ENCODE measurements at places on chromosomes 7 and 10. TPM values are rescaled to one million over a fixed set of nuclear protein-coding genes. Genes with fewer than 3 reads are reported as not detected.

DNA sequence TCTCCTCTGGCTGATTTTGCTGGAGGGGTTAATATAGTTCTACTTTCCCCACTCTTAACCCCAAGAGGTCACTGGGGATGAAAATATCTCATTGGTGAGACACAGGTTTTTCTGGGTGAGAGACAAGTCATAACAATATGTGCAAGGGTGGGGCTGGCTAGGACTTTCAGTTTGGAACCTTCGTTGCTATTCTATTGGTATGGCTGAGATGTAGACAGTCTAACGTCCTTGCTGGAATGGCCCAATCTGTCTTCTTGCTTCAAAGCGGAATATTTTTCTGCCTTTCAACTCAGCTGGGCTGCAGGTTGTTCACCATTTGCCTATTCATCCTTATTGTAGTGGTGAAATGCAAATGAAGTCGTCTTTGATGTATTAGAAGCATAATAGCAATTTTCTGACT, 267.3 kb upstream of the MKI67 start:
- no peaks in the 10 kb centered on the region for H3K4me1 ChIP-seq
- H3K27ac ChIP-seq = no peak overlapping the region
- H3K36me3 ChIP-seq = no peaks in the 10 kb centered on the region
- no peak for DNase-seq
- peaks cover 6% of the 10 kb centered on the region for H3K27me3 ChIP-seq

DNA sequence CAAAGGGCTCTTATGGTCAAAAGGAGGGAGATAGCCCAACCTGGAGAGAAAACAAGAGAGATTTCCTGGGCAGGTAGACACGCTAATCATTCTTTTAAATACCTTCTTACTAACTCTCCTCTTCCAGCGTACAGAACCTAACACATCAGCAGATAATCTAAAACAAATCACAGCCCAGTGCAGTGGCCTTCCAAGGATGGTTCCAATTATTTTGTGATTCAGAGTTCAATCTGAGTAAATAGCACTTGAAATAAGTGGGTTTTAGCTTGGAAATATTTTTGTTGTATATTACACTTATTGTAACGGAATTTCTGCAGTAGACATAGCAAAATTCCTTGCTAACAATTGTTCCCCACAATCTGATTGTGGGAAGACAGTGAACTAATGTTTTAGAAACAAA, 7.3 kb upstream of the IMPDH1 start:
- no peaks in the 10 kb centered on the region for H3K36me3 ChIP-seq
- no peak overlapping the region for H3K27ac ChIP-seq
- no peak overlapping the region for H3K4me3 ChIP-seq
- peaks cover 3% of the 10 kb centered on the region for H3K4me1 ChIP-seq
- no peak for DNase-seq

- peaks cover 18% of the 10 kb centered on the region for H3K36me3 ChIP-seq
- H3K4me1 ChIP-seq = no peaks in the 10 kb centered on the region
- no peak overlapping the region for H3K4me3 ChIP-seq
- H3K27me3 ChIP-seq = no peaks in the 10 kb centered on the region
These were observed 81.6 kb upstream of the DNAJB6 start for GRCh38 chr7:157255201-157255606.

DNA sequence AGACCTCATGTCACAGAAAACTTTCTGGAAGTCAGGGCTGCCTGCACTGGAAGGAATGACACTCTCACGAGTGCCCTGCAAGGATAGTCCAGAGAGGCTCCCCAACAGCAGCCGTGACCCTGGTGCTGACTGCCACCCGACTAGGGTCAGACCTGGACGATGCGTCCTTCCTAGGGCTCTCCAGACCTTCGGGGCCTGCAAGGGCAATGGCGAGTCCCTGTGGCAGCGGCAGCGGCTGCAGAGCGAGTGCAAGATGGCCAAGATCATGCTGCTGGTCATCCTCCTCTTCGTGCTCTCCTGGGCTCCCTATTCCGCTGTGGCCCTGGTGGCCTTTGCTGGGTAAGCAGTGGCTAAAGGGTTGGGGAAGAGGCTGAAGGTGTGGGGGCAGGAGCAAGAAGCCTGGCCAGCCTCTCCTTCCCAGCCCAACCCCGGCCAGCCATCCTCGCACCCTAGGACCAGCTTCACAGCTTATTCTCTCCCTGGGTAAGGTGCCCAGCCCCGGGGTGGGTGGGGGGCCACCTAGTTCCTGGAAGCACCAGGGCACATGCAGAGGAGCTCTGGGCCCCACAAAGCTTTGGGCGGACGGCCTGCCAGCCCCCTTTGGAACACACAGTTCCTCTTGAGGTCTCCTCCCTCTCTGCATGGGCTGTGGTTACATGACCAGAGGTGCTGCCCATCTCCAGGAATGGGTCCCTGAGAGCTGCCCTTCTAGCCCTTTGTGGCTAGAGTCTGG, 5.5 kb downstream of the OPN4 start:
- no peak overlapping the region for H3K27ac ChIP-seq
- no peak for DNase-seq
- H3K4me1 ChIP-seq = no peaks in the 10 kb centered on the region
- no peaks in the 10 kb centered on the region for H3K36me3 ChIP-seq
- H3K27me3 ChIP-seq = no peaks in the 10 kb centered on the region

GRCh38 chr10:24449321-24449740, 240.4 kb downstream of the KIAA1217 start:
- no peak overlapping the region for H3K27ac ChIP-seq
- H3K4me3 ChIP-seq = no peak overlapping the region
- no peak for DNase-seq
- peaks cover 14% of the 10 kb centered on the region for H3K27me3 ChIP-seq
- H3K36me3 ChIP-seq = no peaks in the 10 kb centered on the region

DNA sequence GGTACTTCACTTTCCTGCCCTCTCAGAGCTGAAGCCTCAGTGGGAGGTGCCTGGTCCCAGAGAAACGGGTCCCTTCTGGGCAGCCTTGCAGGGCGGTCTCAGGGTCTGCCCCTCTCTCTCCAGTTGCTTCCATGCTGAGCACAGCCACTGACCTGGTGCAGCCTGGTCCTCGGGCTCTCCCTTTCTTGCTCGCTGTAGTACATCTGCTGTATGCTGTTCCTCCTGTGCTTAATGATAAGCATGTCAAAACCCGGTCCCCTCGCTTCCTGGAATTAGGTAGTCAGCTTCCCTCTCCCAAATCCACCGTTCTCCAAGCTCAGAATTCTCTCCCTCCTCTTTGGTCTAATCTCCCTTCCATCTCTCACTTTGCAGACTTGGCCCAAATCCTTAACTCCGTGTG, 11.0 kb upstream of the HPS1 start:
- H3K27me3 ChIP-seq = peaks cover 8% of the 10 kb centered on the region
- no peak overlapping the region for H3K27ac ChIP-seq
- H3K4me1 ChIP-seq = no peaks in the 10 kb centered on the region
- DNase-seq = no peak
- no peaks in the 10 kb centered on the region for H3K36me3 ChIP-seq
- no peak overlapping the region for H3K4me3 ChIP-seq

GRCh38 chr10:58778966-58779365, 266.3 kb downstream of the BICC1 start:
- peaks cover 6% of the 10 kb centered on the region for H3K27me3 ChIP-seq
- DNase-seq = no peak
- no peak overlapping the region for H3K4me3 ChIP-seq
- H3K4me1 ChIP-seq = no peaks in the 10 kb centered on the region
- H3K36me3 ChIP-seq = no peaks in the 10 kb centered on the region

DNA sequence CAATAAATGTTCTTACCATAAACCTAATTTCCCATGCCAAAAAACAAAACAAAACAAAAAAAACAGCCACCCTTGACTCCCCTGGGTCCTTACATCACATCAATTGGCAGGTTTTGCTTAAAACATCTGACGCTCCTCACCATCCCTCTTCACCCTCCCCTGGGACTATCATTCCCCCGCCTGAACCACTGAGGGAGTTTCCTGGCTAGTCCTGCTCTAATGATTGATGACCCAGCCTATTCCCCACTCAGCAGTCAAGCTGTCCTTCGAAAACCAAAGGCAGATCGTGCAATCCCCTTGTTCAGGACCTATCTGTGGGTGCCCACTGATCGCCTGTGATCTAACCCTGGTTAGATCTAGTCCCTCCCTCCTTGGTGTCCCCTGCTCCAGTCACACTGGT, 11.2 kb upstream of the FRMPD2 start:
- peaks cover 19% of the 10 kb centered on the region for H3K4me1 ChIP-seq
- no peak overlapping the region for H3K27ac ChIP-seq
- H3K4me3 ChIP-seq = no peak overlapping the region
- peaks cover 15% of the 10 kb centered on the region for H3K27me3 ChIP-seq
- peaks cover 2% of the 10 kb centered on the region for H3K36me3 ChIP-seq

- no peak overlapping the region for H3K4me3 ChIP-seq
- no peak overlapping the region for H3K27ac ChIP-seq
- H3K36me3 ChIP-seq = no peaks in the 10 kb centered on the region
- H3K4me1 ChIP-seq = no peaks in the 10 kb centered on the region
- DNase-seq = no peak
These were observed 444.0 kb upstream of the NFE2L3 start for GRCh38 chr7:25707768-25708620.

GRCh38 chr7:30285067-30285535, 704 bp downstream of the ZNRF2 start:
- peaks cover 40% of the 10 kb centered on the region for H3K4me1 ChIP-seq
- no peak for DNase-seq
- peaks cover 2% of the 10 kb centered on the region for H3K27me3 ChIP-seq
- H3K27ac ChIP-seq = peak overlapping the region; percentile 86
- H3K36me3 ChIP-seq = peaks cover 19% of the 10 kb centered on the region

DNA sequence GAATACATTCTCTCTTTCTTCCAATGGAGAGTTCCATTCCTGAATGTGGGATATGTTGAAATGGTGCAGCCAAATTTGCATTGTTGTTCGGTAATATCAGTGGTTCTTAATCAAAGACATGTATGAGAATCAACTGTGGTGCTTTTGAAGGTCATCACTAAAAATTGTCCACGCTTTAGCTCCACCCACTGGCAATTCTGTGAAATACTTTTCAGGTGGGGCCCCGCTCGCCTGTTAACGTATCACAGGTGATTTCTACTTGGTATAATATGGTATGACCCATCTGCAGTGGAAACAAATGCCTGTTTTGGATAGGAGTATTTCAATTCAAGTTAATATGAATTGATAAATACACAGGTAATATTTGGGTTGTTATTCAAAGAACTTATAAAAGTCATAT, 178.4 kb downstream of the NSUN6 start:
- peaks cover 4% of the 10 kb centered on the region for H3K27me3 ChIP-seq
- DNase-seq = no peak
- H3K27ac ChIP-seq = no peak overlapping the region
- no peak overlapping the region for H3K4me3 ChIP-seq
- H3K4me1 ChIP-seq = peaks cover 8% of the 10 kb centered on the region

- no peak overlapping the region for H3K4me3 ChIP-seq
- H3K36me3 ChIP-seq = no peaks in the 10 kb centered on the region
- DNase-seq = no peak
- H3K27ac ChIP-seq = no peak overlapping the region
These were observed 27.8 kb downstream of the GET4 start for GRCh38 chr7:903921-904755.

- DNase-seq = peak; percentile 69
- H3K4me1 ChIP-seq = peaks cover 6% of the 10 kb centered on the region
- H3K4me3 ChIP-seq = peak overlapping the region; percentile 72
- H3K36me3 ChIP-seq = no peaks in the 10 kb centered on the region
- no peak overlapping the region for H3K27ac ChIP-seq
These were observed 652 bp downstream of the ATOH7 start for GRCh38 chr10:68231106-68231816.

DNA sequence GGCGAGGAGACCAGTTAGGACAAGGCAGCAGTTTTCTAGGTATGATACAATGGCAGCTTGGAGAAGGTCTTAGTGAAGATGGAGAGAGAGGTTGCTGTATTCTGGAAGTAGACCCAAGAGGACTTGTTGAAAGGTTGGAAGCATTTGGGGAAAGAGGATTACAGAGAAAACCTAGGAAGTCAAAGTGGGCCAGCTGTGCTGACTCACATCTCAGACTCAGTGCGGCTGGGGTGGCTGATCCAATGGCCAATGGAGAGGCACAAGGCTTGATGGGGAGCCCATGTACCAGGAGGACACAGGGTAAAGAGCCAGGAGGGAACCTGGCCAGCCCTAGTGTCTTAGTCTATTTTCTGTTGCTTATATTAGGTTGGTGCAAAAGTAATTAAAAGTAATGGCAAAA, 194.5 kb upstream of the GALNT17 start:
- H3K4me1 ChIP-seq = no peaks in the 10 kb centered on the region
- H3K27ac ChIP-seq = no peak overlapping the region
- no peaks in the 10 kb centered on the region for H3K27me3 ChIP-seq

- no peak overlapping the region for H3K4me3 ChIP-seq
- H3K36me3 ChIP-seq = no peaks in the 10 kb centered on the region
- H3K4me1 ChIP-seq = peaks cover 4% of the 10 kb centered on the region
- peaks cover 2% of the 10 kb centered on the region for H3K27me3 ChIP-seq
- no peak overlapping the region for H3K27ac ChIP-seq
- no peak for DNase-seq
These were observed 143.4 kb downstream of the VPS50 start for GRCh38 chr7:93375603-93376002.

DNA sequence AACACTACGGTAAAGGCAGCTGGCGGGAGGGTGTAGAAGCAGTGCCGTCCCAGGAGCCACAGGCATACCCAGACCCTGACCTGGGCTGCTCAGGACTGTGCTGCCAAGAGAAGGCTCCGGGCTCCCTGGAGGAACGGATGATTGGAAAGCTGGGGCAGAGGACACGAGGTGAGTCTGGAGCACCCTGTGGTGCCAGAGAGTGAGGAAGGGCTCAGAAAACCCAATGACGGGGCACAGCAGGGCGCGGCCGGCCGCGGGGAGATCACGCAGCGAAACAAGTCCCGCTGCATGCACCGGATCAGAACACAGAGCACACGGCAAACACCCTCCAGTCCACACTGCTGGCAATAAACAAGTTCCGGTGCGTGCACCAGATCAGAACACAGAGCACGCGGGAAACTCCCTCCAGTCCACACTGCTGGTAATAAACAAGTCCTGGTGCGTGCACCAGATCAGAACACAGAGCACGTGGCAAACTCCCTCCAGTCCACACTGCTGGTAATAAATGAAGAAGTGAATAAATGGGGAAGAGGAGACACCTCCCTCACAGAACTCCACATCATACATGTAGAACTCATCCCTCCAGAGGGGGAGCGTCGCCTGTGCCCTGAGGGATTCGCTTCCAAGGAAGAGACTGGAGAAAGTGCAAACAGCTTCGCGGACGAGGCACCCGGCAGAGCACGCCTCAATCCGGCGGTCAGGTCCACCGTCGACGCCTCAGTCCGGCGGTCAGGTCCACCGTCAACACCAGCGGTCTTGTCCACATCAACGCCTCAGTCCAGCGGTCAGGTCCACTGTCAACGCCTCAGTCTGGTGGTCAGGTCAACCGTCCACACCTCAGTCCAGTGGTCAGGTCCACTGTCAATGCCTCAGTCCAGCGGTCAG, 265.0 kb downstream of the MAD1L1 start:
- peaks cover 33% of the 10 kb centered on the region for H3K36me3 ChIP-seq
- H3K4me1 ChIP-seq = peaks cover 5% of the 10 kb centered on the region
- H3K4me3 ChIP-seq = no peak overlapping the region
- no peak overlapping the region for H3K27ac ChIP-seq

- no peak for DNase-seq
- no peak overlapping the region for H3K4me3 ChIP-seq
- no peak overlapping the region for H3K27ac ChIP-seq
- H3K36me3 ChIP-seq = peaks cover 6% of the 10 kb centered on the region
These were observed 5.3 kb downstream of the CLDN15 start for GRCh38 chr7:101232141-101232850.

GRCh38 chr10:61905837-61906561, 4.5 kb downstream of the ARID5B start:
- H3K4me1 ChIP-seq = peaks cover 25% of the 10 kb centered on the region
- no peak overlapping the region for H3K27ac ChIP-seq
- no peaks in the 10 kb centered on the region for H3K27me3 ChIP-seq
- H3K36me3 ChIP-seq = peaks cover 31% of the 10 kb centered on the region

Gene LEP
- total RNA-seq = not detected

Gene HOXA9
- total RNA-seq = not detected

Gene DNAJC2
- total RNA-seq = 26.4 TPM

Gene MEOX2
- total RNA-seq = not detected

Gene OPN4
- not detected for total RNA-seq

Gene OPN1SW
- total RNA-seq = not detected

Gene LRRC18
- total RNA-seq = not detected

Gene HMX3
- not detected for total RNA-seq
